ENCODE measurements at places on chromosomes 3 and 15.

- DNase-seq = no peak
Observed at GRCh38 chr15:72566973-72567372, 87.5 kb upstream of the GOLGA6B start.

DNA sequence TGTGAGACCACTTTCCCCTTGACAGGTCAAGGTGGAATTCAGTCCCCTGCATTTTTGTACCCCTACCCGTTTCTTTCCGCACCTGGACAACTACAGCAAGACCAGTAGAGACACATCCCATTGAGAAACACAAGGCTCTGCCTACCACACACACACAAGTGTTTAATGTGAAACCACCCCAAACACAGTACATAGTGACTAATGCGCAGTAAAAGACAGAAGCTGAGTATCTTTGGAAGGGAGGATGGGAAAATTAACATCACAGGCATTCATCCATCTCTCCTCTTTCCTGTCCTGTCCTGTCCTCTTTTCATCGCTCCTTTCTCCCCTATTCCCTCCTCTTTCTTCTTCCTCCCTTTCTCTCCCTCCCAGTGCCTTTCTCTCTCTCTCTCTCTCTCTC lies 64.8 kb downstream of the SCN11A start:
- DNase-seq = no peak

DNA sequence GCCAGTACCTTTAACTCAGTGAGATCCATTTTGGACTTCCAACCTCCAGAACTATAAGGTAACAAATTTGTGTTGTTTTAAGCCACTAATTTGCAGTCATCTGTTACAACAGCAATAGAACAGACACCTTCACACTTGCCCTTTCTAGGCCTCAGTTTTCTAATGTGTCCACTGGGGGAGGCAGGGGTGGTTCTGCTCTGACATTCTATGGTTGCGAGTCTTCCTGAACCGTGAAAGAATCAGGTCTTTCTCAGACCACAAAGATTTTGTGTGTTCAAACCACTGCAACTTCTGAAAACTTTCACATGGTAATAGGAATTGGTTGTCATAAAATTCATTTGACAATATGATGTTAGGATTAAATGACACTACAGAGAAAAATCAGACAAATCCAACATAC lies 26.8 kb upstream of the CSTA start:
- no peak for DNase-seq

GRCh38 chr3:157841029-157841428 lies 265.2 kb downstream of the SHOX2 start:
- no peak for DNase-seq

DNA sequence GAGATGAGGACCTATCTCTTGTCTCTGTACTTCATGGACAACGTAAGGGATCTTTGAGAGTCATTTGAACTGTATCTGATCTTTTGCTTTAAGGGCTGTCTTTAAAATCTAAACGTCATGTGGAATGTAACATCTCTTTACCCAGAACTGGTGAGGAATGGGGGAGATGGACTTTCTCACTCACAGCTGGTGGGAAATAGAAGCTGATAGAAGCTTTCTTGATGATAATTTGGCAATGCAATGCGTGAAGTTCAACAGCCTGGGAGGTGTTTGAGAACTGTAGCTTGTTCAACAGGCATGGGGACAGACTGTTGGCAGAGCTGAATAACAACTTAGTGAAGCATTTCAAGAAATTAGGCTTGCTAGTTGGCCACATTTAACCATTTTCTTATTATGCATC lies 21.5 kb upstream of the RORA start:
- DNase-seq = no peak

DNA sequence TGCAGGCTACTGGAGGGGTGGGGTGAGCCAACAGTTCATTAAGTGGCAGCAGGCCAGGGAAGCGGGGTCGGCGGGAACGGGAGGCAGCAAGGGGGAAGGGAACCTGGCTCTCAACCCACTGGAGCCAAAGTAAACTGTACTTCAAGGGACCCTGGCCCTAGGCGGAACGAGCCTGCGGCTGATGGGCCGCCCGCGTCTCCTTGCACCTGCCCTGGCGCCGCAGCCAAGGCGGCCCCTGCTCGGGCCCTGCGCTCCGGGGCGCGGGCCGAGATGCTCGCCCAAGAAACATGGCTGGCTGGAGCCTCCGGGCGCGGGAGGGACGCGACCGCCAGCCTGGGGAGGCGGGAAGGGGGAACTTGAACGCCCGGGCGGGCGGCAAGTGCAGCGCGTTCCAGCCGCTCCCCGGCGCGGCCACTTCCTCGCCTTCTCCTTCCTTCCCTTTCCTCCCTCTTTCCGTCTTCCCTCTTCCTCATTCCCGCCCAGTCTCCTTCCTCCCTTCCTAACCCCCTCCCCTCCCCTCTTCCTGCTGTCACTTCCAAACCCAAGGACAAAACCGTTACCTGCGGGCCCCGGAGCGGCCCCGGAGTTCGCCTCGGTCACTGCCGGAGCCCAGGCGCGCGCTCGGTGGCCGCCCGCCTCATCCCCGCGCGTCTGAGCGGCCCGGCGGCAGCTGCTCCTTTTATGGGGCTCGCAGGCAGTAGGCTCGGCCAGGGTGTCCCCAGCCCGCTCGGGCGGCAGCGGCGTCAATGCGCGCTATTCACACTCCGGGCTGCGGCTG lies 489.7 kb downstream of the MAGI1 start:
- no peak for DNase-seq

DNA sequence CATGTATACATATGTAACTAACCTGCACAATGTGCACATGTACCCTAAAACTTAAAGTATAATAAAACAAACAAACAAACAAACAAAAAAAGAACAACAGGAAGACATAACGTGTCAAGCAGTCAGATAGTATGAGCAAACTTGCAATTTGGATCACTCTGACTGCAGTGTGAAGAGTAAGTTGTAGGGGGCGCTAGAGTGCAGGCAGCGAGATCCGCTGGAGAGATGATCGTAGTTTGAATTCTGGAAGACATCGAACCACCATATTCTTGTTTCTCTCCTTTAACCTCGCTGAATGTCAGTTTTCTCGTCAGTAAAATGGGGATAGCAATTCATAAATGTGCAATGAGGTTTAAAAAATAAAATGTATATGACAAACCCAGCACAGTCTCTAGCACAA lies 165.2 kb upstream of the LMCD1 start:
- DNase-seq = no peak

- DNase-seq = no peak
Observed at GRCh38 chr3:29525254-29525881, 244.5 kb downstream of the RBMS3 start.

- DNase-seq = no peak
Observed at GRCh38 chr3:161251716-161252115, 30.6 kb downstream of the NMD3 start.

GRCh38 chr3:126995926-126996512 lies 13.1 kb downstream of the PLXNA1 start:
- DNase-seq = no peak

GRCh38 chr15:70466895-70467529 lies 296.3 kb downstream of the UACA start:
- no peak for DNase-seq

DNA sequence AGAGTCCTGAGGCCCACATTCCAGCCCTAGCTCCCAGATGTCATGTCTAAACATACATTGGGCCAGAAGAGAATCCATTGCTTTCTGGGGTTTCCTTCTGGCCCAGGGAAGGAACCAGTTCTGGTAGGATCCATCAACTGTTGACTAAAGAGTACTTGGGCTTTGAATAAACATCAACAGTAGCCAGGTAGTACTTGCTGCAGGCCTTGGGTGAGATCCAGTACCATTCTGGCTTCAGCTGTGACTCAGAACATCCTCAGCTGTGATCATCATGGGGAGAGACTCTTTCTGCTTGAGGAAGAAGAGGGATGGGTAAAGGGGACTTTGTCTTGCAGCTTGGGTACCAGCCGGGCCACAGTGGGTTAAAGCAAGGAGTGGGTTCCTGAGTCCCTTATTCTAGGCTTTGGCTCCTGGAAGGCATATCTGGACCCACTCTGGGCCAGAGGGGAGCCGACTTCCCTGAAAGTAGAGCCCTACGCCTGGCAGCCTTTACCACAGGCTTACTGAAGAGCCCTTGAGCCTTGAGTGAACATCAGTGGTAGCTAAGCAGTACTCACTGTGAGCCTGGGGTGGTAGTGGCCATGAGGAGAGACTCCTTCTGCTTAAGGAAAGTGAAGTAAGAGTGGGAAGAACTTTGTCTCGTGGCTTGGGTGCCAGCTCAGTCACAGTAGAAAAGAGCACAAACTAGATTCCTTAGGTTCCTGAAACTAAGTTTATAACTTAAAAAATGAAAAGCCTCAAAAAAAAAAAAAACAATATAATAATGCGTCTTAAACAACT lies 128.3 kb downstream of the GOLIM4 start:
- no peak for DNase-seq

- DNase-seq = no peak
Observed at GRCh38 chr15:81336568-81336967, 12.6 kb upstream of the STARD5 start.

- DNase-seq = no peak
Observed at GRCh38 chr15:88476635-88477060, 9.1 kb downstream of the MRPS11 start.

- no peak for DNase-seq
Observed at GRCh38 chr3:197427021-197427420, 128.6 kb upstream of the DLG1 start.

DNA sequence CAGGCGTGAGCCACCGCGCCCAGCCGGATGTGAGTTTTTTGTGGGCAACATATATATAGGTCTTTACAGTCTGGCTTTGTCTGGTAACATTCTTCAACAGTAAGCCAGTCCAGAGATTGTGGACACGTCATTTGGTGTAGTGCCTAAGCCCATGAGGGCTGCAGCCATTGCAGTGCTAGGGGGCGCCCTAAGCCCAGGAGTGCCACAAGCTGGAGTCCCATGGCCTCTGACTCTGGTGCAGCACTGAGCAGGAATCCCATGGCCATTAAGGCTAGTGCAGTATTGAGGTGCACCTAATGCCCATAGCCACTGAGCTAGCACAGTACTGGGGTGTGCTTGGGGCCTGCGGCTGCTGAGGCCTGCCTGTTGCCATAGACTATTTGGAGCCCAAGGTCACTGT lies 136.4 kb upstream of the NDN start:
- no peak for DNase-seq

GRCh38 chr3:16824081-16824696 lies 60.6 kb upstream of the PLCL2 start:
- no peak for DNase-seq

DNA sequence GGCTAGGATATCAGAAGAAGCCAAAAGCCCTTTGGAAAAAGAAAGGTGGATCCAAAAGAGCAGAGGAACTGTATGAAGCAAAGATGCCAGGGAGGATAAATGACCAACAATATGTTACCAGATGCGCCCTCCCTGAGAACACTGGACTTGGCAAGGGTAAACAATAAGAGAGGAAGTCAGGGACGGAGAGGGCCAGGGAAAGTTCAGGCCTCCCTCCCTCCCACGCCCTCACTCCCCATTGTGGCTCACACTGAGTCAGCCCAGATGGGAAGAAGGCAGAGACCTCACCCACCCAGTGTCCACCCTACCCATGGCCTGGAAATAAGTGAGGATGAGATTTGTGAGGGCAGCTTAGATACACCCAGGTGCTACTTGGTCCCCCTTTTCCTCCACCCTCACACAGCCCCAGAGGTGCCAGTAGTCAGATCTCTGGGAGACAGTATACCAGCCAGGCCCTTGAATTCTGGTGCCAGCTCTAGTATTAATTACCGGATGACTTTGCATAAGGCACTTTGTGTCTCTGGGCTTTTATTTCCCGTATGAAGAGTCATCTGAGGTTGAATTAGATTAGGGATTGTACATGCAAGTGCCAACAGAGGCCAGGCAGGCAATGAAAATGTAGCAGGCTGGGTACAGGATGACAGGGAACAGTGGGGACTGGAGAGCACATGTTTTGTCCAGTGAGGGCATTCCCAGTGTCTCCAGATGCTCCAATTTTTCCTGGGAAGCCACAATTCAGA lies 35.1 kb upstream of the FRMD4B start:
- no peak for DNase-seq

DNA sequence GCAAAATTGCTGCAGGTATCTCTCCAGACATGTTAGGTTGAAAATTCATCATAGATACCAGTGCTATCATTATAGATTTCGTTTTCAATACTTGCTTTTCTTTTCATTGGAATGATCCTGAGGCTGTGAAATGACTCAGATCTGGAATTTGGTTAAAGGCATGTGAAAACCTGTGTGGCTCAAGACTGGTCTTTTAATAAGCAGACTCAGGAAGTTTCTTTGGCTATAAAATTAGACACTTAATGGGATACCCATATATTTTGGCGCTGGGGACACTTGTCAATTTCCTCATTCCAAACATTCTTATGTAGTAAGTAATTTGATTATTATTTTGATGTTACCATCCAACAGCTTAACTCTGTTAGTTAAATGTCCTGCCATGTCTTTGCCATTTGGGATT lies 1041.1 kb upstream of the GBE1 start:
- no peak for DNase-seq

GRCh38 chr3:66602237-66602636 lies 101.4 kb upstream of the LRIG1 start:
- no peak for DNase-seq

GRCh38 chr15:99275525-99276128 lies 24.3 kb downstream of the LRRC28 start:
- no peak for DNase-seq

GRCh38 chr15:24054547-24055245 lies 367.6 kb upstream of the NDN start:
- no peak for DNase-seq

- DNase-seq = no peak
Observed at GRCh38 chr15:57494581-57494980, 97.1 kb upstream of the MYZAP start.

- no peak for DNase-seq
Observed at GRCh38 chr3:135215516-135215915, 420.5 kb downstream of the EPHB1 start.

DNA sequence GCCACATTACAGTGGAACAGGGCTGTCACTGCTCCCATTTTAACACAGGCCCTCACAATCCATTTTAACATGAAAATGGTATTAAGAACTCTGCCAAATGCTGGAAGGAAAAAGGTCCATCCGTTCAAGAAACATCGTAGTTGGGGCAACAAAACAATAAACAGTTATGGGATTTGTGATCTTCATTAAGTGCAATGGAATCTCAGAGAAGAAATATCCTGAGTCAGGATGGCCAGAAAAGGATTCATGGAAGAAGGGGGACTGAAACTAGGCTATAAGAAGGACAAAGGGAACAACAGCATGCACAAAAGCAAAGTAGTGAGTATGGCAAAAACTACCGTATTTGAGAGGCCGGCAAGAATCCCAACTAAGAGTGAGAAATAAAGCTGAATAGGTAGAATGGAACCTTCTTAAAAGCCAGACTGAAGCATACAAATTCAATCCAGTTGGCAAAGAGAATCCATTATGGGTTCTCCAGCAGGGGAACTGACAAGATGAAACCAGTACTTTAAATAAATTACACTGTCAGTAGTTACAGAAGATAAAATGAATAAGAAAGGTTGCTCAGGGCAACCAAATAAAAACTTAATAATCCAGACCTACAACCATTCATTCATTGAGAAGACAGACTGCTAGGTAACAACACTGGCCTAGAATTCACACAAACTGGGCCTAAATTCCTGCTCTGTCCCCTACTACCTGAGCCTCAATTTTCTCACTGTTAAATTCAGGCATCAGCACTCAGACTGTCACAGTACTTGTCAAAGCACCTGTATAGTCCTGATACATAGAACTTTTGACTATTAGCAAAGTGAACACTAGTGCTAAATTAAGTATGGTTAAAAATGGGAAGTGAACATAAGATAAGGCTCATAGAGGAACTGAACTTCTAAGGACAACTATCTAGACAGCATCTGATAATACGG lies 6.3 kb downstream of the TBL1XR1 start:
- DNase-seq = no peak

Measured in stimulated activated CD8-positive, alpha-beta memory T cell treated with anti-CD3 and anti-CD28 coated beads, Interleukin-15, amount 100 ng/mL, for 4 hours (primary cell).